PC-3 (cell line): ENCODE measurements at places on chromosomes 3 and 15.
A peak's percentile ranks its signal among the peaks of the same experiment; 100 is the strongest.

DNA sequence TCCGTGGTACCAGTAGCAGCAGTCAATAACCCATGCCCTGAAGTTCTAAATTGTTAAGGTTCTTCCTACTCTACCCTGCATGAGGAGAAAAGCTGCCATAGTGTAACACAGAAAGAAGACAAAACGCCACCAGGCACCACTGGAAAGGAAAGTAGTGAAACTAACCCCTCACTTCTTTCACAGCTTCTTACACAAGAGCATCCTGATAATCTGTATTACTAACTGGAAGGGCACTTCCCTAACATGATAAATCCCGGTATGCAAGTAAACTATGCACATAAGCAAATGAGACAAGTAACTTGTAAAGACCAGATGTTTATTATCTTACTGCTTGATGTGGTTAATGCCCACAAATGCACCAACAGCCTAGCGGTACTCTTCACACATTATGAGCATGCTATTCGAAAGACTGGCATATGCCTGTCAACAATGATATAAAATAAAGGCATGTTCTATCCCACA is 141.3 kb downstream of the ADAM10 start:
- no peak for DNase-seq

DNA sequence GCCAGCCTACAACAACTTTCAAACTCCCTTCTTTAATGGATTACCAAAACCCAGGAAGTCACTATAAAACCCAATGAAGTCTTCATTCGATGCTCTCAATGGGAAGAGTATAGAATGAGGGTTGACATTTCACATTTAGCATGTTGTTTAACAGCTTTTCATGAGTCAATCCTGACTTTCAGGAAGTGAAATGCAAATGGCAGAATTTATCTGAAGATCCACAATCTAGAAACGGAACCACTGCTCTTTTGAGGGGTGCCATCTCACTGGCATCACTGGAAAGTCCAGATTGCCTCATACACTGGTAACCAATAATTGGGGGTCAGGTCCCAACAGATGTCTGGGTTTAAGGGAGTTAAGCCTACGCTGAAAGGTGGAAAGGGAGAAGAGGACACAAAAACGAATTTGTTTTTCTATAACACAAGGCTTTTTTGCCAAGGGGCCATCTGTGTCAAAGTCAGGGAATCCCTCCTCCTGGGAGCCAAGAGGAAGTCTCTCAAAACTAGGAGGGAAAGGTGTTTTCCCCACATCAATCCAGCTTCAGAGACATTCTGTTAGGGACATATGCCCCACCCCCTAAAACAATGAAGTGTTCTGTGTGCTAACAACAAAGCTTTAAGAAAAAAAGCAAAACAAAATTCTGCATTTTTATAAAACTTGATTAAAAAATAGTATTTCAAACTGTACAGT is 12.0 kb upstream of the ATP1B3 start:
- no peak for DNase-seq

DNA sequence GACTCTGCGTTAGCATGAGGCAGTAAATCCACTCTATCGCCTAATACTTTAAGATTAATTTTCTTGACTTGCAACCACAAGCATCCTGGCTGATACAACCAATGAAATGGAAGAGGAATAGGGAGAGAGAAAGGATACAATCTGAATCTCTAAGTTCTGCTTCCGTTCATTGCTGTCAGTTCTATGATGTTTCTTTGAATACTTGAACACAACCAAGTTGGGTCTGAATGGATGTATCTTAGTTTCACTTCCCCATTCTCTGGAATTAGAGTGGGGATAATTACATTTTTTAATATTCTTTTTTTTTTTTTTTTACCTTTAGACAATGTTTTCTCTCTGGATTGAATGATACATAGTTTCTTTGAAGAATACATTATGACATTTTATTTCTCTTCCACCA is 22.9 kb downstream of the PDE8A start:
- no peak for DNase-seq

- peak; percentile 69 for DNase-seq
Measured at GRCh38 chr3:149363053-149363452, 14.4 kb downstream of the TM4SF1 start.

DNA sequence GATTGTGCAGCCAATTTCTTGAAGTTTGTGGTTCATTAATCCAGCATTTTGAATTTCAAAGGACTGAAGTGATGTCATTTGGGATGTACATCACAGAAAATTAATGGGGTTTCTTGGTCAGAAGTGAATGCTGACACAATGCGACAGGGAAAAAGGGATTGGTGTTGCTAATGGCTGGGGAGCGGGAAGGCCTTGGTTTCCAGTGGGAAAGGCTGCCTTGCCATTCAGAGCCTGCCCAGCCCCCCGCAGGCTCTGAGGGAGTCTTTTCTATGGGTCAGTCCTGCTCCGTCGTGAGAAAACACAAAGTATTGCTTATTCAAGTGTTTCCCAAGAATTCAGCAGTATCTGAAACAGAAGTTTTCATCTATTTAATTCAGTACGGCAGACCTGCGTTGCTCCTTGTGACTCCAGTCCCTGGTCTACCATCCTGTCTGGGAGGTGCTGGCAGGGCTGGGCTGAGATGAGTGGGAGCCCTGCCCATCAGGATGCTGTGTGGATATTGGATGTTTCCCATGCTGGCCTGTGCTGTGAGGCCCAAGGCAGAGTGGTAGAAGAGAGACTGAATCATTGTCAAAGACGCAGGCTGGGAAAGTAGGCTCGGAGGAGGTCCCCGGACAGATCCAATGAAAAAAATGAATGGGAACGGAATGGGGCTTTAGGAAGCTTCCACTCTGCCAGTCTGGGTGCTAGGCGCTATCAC is 111.2 kb upstream of the KLHL25 start:
- no peak for DNase-seq

GRCh38 chr15:93866948-93867347 is 364.4 kb upstream of the MCTP2 start:
- no peak for DNase-seq

- no peak for DNase-seq
Measured at GRCh38 chr3:8094415-8094814, 407.2 kb upstream of the LMCD1 start.

DNA sequence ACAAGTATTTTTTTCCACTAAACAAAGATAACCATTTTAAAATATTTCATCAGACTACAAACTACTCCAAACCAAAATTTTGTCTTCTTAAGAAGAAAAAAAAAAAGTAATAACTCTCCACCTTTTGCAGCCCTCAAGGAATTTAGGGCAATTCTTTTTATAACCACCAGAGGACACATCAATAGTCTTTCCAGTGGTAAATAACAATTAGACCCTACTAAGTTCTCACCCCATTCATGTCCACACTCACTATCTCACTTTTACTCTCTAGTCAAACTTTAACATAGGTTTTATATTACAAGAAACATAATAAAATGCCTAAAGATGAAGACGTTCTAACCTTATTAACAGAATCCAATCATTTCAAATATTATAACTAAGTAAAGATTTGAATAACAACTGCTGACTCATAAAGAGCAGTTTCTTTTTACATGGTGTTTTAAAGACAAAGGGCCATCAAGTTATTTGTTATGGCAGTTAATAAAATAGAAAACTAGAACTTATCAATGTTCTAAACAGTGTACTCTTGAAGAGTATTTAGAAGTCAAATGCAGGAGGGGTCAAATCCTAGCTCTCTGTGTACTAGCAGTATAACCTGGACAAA is 33.0 kb downstream of the CCDC39 start:
- DNase-seq, result peak; percentile 24

DNA sequence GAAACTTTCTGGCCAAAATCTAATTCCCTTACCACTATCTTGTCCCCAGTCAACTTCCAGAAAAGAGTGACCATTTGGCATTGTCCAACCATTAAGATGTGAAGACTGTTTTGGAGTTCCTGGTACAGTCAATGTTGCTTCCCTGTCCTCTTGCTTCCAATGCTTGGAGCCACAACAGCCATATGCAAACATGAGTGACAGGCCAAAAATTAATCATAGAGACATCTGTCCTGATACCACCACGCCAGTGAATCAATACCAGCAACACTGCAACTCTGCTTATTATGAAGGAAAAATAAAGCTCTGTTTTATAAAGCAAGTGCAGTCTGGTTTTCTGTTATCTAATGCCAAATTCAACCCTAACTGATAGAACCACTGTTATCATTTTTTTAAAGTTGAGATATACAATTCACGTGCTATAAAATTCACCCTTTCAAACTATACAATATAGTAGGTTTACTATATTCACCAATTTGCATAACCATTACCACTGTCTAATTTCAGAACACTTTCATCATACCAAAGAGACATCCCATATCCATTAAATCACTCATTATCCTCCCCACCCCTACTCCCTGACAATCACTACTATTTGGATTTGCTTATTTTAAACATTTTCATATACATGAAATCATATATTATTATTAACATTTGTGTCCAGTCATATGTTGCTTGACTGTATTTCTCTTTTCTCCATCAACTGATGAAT is 76.9 kb downstream of the STAG1 start:
- DNase-seq, result no peak

DNA sequence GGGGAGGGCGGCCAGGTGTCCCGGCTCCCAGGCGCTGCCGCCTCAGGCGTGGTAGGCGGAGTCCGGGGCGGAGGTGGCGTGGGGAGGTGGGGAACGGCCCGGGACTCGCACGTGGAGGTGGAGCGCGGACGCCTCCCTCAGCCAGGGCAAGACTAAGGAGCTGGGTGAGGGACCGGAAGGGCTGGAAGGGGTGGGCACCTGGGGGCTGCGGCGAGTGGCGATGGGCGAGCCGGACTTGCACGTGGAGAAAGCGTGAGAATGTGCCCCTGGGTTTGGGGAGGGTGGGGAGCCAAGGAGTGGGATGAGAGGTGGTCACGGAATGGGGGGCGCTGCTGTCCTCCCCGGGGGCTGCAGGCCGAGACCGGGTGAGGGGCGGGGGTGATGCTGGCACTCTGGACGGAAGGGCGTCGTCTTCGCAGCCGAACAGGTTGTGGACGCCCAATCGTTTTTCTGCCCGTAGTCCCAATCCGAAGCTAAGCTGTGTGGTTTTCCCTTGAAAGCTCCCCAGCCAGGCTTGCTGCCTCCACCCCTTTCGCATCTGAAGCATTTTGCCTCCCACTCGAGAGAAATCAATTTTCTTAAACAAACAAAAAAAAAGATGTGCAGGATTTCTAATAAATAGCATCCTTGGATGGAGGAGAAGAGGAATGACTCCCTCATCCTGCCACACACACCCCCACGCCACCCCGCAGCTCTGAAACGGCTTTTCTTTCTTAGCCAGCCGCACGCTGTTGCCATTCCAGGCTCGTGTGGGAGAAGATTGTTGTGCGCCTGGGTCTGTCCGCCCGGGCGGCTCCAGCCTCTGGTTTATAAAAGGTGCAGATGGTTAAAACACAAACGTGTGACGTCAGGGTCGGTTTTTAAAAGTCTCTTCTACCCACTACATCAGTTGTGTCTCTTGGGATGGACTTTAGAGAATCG is 62.5 kb upstream of the ANKRD28 start:
- DNase-seq, result peak; percentile 69

DNA sequence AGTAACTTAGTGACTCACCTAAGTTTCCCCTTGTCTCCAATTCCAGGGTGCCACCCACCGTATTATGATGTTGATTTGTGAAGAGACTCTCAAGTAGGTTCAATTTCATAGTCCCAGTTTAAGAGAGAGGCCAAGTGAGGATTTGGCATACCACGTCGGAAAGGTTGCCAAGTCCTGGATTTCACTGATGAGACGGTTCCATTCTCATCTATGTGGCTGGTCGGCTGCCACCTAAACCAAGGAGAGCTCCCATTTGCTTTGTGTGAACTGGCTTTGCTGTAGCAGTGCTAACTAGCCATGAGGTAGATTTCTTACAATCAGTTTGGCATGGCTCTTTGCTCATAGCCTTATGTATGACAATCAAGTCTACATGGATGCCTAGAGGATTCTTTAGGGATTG is 653.6 kb downstream of the NLGN1 start:
- no peak for DNase-seq

GRCh38 chr3:26596335-26596734 is 26.2 kb upstream of the LRRC3B start:
- DNase-seq, result no peak

GRCh38 chr15:65829130-65829764 is 37.2 kb upstream of the DENND4A start:
- peak; percentile 55 for DNase-seq

GRCh38 chr3:42712344-42712648 is 9.7 kb upstream of the HHATL start:
- DNase-seq, result no peak

- DNase-seq, result no peak
Measured at GRCh38 chr3:71029770-71030169, 553.8 kb downstream of the FOXP1 start.

DNA sequence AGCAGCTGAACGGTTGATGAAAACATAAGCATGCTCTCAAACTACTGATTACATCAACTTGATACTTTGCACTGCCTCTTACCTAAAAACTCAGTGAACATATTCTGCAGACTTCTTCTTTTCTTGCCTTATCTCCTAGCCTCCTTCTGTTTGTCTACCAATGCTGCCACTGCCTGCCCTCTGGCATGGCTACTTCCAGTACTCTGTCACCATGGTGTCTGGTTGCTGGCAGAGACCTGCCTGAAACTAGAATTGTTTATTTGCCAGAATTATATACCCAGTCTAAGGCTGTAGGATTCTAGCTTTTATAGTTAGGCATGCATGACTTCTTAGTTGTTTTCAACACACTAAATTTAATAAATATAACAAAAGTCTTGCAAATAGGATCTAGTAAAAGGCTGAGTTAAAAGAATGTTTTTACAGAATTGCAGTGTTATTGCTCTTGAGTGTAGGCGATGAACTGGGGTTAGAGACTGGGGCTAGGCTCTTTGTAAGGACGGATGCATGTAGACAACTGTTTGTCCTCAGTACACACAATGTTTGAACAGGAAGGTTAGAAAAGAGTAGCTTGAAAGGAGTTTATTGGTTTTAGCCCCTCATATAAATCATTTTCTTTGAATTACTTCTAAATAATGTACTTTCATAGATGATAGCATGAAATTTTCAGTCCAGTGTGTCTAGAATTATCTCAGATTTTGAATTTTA is 116.3 kb downstream of the KCNAB1 start:
- DNase-seq, result no peak

DNA sequence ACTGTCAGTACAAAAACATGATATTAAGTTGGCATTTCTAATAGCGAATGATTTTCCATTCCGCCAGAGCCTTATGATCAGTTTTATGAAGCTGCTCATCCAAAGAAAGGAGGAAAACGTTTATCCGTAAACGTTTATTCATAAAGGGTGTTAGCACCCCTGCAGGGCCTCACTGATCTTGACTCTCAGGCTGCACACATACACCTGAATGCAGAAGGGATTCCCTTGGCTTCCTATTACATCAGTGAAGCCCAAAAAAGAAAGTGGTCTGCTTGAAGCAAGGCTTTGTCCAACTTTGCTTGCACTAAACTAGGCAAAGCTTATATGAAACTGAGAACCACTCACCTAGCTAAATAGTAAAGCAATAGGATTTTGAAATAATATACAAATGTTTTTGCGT is 659.5 kb upstream of the CADM2 start:
- no peak for DNase-seq

- DNase-seq, result no peak
Measured at GRCh38 chr15:98549741-98550140, 98.6 kb upstream of the IGF1R start.

DNA sequence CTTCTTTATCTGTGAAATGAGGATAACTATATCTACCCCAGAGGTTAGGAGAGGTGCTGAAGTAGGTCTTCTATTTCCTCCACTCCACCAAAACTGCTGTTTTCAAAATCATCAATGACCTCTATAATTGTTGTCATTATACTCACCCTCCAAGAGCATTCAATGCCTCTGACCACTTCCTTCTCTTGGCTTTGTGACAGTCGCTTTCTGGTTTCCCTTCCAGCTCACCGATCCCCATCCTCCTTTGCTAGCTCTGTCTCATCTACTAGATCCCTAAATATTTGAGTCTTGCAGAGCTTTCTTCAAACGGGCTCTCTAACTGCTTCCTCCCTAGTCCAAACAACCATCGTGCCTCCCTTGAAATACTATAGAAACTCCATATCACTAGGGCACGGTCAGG is 153.5 kb downstream of the RPLP1 start:
- DNase-seq, result no peak
